ENCODE measurements at places on chromosomes 2 and 18.

DNA sequence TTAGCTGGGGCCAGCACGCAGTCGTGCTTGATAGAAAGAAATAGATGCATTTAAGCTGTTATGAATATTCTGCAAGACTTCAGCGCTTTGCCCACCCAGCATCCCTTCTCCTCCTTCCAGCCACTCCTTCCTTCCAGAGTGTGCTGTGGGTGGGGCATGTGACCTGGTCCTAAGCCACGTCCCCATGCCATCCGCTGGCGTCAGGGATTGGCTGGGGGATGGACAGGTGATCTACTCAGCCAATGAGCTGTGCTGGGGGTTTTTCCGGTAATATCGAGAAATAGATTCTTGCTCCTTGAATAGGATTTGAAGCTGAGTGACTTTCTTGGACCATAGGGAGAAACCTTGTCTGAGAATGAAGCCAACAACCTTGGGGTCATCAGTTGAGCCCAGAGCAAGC, 4.8 kb upstream of the ZAP70 start:
- DNase-seq: no peak

- no peak for DNase-seq
Measured at GRCh38 chr2:73373344-73373743, 12.3 kb upstream of the ALMS1 start.

DNA sequence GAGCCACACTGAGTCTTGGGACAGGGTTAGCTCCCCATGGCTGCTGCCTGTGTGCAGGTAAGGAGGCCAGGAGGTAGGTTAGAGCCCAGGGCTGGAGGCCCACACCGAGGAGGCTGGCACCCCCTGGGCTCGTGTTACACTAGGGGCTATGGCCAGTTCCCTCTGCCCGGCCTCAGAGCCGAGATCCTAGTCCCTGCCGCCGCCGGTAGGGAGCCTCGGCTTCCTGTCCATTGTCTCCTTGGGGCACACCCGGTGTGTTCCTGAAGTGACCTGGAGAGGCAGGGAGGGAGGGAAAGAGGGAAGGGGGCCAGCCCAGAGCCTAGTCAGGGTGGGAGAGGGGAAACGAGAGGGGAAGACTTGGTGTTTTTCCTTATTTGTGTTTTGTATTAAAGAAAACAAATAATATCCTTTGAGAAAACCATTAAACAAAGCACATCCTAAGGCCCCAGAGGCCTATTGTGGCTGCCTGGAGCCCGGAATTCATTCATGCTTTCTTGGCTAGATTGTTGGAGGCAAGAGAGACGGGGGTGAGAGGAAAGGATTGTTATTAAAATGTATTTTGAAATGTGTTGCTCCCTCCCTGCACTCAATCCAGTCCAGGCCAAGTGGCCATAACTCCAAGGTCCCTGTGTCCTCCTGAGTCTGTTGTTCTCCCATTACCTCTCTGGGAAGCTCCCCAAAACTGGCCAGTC, 170.7 kb downstream of the CTIF start:
- no peak for DNase-seq

GRCh38 chr2:79713131-79713785, 200.4 kb downstream of the CTNNA2 start:
- DNase-seq: no peak

GRCh38 chr18:39311111-39311712, 1745.6 kb upstream of the CELF4 start:
- no peak for DNase-seq

DNA sequence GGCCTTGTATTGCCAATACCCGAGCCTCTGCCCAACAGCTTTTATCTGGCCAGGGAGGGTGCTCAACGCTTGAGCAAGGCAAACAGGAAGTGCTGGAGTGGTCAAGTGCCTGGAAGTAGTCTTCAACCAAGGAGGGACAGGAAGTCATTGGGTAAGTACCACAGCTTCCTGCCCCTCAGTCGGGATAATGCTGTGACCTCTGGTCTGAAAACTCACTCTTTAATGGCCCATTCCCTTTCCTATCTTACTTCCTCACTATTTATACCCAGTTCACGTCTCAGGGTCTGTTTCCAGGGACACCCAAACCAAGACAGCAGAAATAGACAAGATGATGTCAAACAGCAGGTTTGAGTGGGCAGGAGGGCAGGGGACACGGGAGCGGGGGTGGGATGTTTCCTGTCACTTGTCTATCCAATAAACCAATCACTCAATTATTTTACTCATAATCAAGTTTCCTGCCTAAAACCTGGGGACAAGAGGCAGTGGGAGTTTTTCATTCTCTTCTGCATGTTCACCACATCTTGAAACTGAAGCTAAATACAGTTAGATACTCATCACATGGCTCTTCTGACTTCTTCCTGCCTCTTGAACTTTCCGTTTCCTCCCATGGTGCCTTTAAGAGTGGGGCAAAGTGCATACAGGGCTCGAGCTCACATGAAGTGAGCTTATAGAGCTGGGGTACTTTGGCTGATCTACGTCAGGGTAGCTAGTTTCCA, 68.9 kb upstream of the CAB39 start:
- DNase-seq: no peak
